Aorta (tissue), 5 donors: ENCODE measurements at places on chromosomes 6 and 20. TPM values are rescaled to one million over a fixed set of nuclear protein-coding genes. Genes with fewer than 3 reads are reported as not detected.

GRCh38 chr6:4134841-4135664 lies at the start of gene ECI2:
TSS of gene ECI2 (minus strand) at chr6:4135575. CDS start at chr6:4135560, 15 bp downstream.
- peak; percentile 84 for DNase-seq

- no peak for DNase-seq
These were observed 16.6 kb upstream of the TXLNB start for GRCh38 chr6:139308286-139308916.

The KIAA0408 gene
- total RNA-seq: 1.9 TPM

The CAGE1 gene
- total RNA-seq: not detected

The WFDC8 gene
- not detected for total RNA-seq
